ENCODE measurements at places on chromosomes 16 and 17.

DNA sequence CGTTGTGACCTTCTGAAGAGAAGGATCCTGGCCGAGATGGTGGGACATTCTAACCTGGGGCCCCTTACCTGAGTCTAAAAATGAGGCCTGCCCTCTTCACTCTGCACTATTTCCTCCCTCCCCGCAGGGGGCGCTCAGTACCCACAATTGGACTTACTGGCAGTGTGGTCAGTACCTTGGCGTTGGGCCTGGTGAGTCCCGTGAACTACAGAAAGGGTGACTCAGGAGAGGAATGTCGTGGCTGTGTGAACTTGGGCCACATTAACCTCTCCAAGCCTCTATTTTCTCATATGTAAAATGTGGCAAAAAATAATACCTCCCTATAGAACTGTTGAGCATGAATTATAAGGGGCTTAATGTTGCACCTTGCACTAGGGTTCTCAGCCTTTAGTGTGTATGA is 3.9 kb downstream of the RSAD1 start:
- peak; percentile 86 for DNase-seq

DNA sequence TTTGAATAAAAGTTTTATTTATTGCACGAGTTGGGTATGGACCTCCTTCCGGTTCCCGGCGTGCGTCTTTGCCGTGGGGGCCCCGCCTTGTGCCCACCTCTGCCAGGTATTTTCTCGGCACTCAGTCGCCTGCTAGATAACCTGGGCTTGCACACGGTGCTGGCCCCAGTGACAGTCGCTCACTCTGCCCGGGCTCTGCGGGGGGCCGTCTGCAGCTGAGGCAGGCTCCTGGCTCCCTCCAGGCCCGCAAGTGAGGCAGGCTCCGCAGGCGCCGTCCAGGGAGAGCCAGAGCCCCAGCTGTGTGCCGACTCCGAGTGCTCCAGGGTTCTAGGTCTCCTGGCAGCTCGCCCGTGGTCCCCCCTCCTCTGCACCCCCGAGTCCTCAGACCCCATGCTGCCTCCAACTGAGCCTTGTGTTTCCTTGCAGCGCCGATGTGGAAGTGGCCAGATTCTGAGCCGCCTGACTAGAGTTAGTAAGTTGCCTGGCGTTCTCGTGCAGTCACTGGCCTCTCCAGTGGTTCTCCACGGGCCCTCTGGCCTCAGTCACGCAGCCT is 54.7 kb upstream of the PVALEF start:
- DNase-seq = no peak

DNA sequence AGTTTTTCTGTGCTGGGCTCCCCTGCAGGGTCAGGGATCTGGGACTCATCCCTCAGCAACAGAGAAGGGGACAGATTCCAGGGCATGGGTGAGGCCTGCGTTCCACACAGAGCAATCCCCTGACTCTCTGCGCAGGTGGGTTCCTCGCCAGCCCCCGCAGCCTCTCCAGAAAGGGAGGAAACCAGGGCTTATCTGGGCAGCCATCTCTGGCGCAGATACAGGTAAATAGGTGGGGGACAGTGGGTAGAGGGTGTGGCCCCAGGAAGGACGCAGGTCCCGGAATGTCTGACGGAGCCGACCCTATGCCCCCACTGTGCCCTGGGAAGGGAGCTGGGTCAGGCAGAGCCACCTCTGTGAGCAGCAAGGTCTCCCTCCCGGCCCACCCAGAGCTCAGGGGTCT is 23.2 kb downstream of the PIEZO1 start:
- no peak for DNase-seq

- DNase-seq = no peak
These were observed 5.0 kb downstream of the NOG start for GRCh38 chr17:56598466-56598865.

DNA sequence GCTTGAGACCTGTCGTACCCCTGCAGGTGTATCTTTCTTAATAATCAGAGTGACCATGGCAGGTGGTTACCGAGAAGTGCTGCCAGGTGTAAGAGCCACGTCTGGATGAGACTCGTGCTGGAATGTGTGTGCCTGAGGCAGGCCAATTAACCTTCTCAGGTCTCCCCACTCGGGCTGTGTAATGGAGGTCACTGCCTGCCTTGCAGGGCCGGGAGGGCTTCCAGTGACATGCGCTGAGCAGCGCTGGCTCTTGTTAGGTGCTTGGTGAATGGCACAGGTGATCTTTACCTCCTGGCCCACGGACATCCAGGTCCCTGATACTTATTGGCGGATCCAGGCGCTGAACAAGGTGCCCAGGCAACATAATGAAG is 4.6 kb upstream of the GSE1 start:
- DNase-seq = no peak

DNA sequence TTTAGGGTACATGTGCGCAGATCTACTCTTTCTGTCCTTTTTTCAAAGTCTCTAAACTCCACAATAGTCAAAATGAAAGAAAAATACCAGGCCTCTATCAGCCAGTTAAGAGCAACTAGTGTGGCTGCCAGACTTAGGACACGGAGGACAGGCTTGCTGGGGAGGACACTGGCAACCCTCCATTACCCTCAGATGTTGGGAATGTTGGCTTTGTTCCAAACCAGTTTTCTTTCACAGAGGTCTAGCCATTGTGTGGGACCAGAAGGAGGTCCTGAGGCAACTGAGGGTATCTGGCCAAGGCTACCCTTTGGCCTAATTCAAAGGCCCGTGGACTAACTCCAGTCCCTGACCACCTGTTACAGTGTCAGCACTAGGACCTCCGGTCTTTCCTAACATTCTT is 51.2 kb upstream of the MED9 start:
- DNase-seq = no peak

DNA sequence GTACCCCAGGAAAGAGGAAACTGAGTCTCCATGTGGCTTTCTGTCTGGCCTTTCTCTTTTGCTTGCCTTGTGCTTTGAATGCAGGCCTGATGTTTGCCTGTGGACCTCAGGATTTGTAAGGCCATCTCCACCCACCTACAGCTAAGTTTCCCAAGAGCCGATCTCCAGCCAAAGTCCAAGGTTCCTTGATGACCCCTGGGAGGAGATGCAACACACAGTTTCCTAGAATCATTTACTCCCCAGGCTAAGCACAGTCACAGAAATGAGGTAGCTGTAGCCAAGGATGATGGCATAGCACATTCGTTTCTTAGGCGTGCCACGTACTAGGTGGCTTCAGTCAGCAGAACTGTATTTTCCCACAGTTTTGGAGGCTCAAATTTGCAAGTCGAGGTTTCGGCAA is 595.4 kb downstream of the MAF start:
- no peak for DNase-seq

DNA sequence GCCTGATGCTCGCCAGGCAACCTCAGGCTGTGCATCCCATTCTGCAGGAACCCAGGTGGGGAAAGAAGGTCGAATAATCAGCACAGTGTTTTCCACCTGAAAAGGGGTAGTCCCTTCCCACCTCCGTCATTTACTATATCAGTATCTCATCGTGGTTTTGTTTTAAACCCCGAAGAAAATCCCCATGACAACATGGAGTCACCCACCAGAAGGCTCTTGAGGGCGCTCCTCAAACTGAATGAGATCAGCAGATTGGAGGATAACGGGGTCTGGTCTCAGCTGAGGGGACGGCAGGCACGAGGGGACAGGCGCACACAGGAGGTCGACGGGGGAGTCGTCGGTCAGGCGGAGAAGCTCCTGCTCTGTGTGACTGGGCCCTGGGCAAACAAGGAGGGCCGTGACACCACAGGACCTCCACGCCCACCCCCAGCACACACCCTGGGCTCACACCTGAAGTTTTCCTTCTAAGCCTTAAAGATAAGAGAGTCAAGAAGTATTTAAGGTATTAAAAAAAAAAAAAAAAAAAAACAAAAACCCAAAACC is 44.2 kb downstream of the MARF1 start:
- DNase-seq = no peak

DNA sequence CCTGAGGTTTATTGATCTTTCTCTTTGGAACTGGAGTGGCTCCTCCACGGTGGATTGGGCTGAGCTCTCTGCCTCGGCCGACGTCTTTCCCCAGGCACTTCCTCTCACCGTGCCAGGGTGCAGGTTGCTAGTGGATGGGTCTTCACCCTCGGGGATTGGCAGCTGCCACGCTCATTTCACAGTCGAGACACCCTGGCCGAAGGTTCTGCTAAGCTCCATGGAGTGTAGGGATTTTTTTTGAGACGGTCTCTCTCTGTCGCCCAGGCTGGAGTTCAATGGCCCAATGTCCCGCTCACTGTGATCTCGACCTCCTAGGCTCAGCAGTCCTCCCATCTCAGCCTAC is 280.8 kb downstream of the SEC14L1 start:
- no peak for DNase-seq

DNA sequence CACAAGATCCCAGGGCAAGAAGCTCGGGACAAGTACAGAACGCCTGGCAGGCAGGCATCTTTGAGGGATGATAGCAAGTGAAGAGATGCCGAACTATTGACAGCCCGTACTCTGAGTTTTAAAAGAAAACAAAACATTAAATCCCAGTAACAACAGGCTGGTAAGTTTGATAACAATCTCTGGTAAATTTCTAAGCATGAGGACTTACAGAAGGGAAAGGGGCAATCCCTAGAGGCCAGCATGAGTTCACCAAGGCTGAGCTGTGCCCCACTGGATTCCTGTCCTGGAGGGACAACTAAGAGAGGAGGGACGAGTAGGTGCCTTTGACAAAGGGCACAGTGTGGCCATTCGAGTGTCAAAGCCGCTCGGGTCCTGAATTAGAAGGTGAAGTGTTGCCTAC is 26.2 kb downstream of the CCDC182 start:
- no peak for DNase-seq

DNA sequence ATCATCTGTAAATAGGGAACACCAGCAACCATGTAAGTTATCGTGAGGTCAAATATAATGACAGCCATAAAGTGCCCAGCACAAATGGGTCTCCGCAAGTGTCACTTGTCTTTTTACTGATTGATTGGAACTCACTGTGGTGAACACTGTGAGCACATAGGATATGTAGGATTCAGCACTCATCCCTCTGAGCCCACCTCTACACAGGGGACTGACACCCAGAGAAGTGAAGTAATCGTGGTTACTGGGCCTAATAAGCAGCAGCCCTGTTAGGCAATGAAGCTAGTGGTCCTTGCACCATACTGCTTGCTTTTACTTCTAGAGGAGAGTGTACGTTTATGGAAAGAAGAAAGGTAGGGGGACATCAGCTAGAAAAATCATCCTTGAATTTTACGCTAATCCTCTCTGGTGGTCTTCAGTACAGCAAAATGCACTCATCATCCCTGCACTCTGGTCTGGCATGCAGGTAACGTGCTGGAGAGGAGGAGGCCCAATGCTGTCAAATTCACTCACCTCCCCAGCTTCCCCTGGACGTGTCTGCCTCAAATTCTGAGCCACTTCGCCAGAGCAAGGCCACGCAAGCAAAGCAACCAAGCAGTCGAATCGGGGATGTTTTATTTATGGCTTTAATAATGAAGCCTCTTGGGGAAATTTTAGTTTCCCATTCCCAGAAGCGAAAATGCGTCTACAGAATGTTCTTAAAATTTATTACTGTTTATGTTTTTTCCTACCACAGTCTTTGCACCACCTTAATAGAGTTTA is 74.7 kb downstream of the YPEL2 start:
- no peak for DNase-seq

- DNase-seq = peak; percentile 47
These were observed 145.5 kb upstream of the PMFBP1 start for GRCh38 chr16:72317446-72317845.

- peak; percentile 91 for DNase-seq
These were observed at the start of gene CAMKK1 for GRCh38 chr17:3893003-3893719. TSS of gene CAMKK1 (minus strand) at chr17:3893053. CDS start at chr17:3885687, 7,366 bp downstream.

GRCh38 chr17:75115555-75115954 is 5.8 kb downstream of the ARMC7 start:
- DNase-seq = no peak

- no peak for DNase-seq
These were observed 134.7 kb downstream of the SNX29 start for GRCh38 chr16:12111223-12111622.

- DNase-seq = no peak
These were observed 14.2 kb downstream of the B4GALNT2 start for GRCh38 chr17:49146620-49147306.

- peak; percentile 37 for DNase-seq
These were observed 7.0 kb downstream of the ZNF319 start for GRCh38 chr16:57993438-57993837.
